ENCODE measurements at places on chromosomes 7 and 10.

- no peak for DNase-seq
Observed at GRCh38 chr7:130409712-130410072, 29.4 kb downstream of the CPA1 start.

DNA sequence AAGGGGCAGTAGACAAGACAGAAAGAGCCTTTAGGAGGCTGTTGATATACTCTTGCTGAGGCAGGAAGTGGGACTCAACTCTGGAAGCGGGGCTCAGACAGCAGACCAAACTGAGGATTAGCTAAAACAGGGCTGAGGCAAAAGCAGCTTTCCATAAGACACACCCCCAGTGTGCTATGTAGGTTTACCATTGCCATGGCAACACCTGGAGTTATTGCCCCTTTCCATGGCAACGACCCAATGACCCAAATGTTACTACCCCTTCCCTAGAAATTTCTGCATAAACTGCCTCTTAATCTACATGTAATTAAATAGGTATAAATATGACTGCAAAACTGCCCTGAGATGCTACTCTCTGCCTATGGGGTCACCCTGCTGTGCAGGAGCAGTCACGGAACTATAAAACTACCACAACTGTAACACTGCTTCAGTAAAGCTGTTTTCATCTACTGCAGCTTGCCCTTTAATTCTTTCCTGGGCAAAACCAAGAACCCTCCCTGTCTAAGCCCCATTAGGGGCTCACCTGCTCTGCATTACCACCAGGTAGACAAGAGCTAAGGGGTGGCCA is 348.4 kb upstream of the PODXL start:
- DNase-seq = no peak

DNA sequence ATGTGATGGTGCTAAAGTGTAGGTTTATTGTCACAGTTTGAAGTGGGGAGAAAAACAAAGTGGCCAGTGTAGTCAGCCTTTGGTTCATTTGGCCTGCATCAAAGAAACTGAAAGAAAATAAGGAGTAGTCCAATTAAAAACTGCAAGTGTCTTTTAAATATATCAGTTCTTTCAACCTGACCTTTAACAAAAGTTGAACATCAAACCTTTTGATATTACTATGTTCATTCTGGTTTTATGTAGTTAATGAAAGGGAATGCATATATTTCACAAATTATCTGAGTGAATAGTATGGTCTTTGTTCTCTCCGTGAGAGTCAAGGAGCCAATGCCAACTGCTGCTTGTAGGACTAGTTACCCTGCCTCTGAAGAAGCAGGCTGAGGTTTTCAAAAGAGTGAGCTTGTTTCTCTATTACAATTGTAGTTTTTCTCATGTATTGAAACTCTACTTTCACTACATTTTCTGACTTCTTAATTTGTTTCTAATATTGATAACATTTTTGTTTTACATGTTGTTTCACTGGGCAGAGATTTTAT is 1160.8 kb upstream of the LRRTM3 start:
- DNase-seq = no peak

- DNase-seq = no peak
Observed at GRCh38 chr10:23157691-23158369, 34.3 kb upstream of the PTF1A start.

GRCh38 chr10:112497347-112497950 is 50.4 kb downstream of the VTI1A start:
- DNase-seq = no peak

- no peak for DNase-seq
Observed at GRCh38 chr10:69745698-69746097, 56.0 kb upstream of the COL13A1 start.

DNA sequence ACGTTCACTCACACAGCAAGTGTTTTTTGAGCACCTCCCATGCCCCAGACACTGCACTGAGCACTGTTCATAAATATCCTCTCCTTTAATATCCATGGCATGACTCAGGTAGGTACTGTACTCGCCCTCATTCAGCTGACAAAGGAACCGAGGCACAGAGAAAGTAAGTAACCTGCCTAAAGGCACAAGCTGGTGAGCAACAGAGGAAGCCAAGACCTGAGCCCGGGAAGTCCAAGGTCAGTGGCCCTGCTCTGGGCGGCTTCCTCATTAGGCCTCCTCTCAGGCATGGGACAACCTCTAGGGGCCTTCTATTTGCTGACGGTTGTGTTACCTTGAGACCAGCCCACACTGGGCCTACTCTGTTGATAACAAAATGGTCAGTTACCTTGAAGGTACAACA is 45.1 kb upstream of the EZH2 start:
- DNase-seq = no peak

DNA sequence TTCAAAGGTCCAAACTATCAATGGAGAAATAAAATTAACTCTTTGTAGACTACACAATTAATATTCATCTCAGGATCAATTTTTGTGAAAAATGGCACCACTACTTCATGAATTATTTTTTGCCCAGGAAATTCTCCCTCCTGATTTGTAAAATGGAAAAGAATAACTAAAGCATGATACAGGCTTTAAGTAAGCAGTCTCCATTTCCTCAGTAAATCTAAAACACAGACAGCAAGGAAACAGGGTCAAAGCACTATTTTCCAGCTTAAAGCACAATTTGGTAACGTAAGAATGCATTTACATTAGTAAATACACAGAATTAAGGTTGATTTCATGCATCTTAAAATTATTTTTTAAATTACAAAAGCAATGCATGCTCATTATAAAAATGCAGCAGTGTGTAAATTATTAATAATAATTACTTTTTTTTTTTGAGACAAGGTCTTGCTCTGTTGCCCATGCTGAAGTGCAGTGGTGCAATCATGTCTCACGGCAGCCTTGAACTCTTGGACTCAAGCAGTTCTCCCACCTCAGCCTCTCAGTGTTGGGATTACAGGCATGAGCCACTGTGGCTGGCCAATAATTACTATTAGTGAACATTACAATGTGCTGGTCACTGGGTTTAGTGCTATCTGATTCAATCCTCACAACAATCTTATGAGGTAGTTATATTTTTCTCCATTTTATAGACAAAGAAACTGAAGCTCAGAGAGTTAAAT is 26.1 kb upstream of the VCL start:
- DNase-seq = no peak

- no peak for DNase-seq
Observed at GRCh38 chr7:124072603-124073309, 39.9 kb upstream of the TMEM229A start.

GRCh38 chr7:119935418-119936025 is 337.5 kb upstream of the KCND2 start:
- no peak for DNase-seq

GRCh38 chr7:150919160-150919559 is 59.0 kb downstream of the KCNH2 start:
- no peak for DNase-seq

GRCh38 chr10:1643161-1643907 is 94.0 kb downstream of the ADARB2 start:
- no peak for DNase-seq

DNA sequence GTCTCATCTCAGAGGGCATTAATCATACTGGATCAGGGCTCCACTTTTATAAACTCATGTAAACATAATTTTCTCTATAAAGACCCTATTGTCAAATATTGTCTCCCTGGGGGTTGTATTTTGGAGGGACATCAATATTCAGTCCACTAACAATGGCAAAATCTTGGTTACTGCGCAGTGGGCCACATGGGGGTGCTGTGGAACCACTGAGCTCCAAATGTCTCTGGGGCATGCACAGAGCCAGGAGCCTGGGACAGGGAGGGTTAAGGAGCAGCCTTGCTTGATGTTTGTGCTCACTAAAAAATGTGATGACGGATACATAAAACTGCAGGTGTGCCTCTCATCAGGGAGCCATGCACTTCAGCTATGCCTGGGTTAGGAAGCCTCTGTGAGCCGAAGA is 62.1 kb upstream of the PRSS58 start:
- DNase-seq = no peak

DNA sequence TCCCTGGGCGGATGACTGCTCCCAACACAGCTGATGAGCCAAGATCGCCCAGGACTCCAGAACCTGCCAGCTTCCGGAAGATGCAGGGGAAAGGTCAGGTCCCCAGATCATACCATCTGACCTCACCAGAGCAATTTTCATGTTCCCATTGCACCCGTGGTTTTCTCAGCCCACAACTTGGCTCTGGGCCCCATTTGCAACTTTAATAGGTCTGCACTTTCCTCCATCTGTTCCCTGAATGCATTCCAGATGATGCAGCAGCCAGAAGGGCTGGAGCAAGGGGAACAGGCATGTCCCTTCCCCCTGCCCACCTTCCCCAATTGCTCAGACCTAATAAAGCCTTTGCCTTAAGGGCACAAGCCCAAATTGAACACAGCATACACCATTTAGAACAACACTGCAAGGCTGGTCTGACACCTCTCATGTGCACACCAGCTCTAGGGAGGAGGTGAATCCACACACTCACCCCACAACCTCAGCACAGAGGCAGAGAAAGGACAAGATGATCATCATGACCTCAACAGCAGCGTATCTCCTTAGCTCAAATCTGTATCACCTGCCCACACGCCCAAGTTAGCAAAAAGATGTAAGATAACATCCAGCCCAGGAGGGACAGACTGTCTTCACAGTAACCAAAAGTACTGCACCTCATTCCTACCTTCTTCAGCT is 87.5 kb downstream of the PLXNA4 start:
- DNase-seq = no peak

GRCh38 chr10:350981-351501 is 215.8 kb downstream of the ZMYND11 start:
- DNase-seq = no peak

GRCh38 chr7:136585954-136586670 is 282.3 kb upstream of the CHRM2 start:
- DNase-seq = no peak

GRCh38 chr7:91436655-91437054 is 172.4 kb downstream of the FZD1 start:
- DNase-seq = no peak

GRCh38 chr7:1224086-1224716 is 8.5 kb upstream of the UNCX start:
- no peak for DNase-seq

DNA sequence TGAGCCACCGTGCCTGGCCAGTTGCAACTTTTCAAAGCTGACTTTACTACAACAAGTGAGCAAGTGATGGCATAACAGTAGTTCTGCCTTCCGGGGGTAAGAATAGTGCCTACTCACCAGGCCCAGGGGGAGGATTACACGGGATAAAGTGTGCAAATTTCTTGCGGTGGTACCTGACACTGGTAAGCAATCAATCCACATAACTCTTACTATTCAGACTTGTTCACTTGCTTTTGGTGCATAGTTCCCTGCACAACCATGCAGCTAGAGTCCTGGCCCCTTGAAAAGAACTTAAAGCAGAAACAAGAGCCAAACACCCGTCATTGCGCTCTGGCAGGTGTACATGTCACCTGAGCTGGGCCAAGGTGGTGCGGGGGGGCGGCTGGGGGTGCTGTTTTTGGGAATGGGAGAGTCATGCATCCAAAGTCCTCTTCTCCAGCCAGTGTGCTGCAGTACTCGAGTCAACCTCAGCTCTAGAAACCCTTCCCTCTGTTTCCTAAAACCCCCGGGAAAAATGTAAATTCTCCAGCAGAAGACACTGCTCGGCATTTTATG is 5.4 kb upstream of the COBL start:
- DNase-seq = no peak

DNA sequence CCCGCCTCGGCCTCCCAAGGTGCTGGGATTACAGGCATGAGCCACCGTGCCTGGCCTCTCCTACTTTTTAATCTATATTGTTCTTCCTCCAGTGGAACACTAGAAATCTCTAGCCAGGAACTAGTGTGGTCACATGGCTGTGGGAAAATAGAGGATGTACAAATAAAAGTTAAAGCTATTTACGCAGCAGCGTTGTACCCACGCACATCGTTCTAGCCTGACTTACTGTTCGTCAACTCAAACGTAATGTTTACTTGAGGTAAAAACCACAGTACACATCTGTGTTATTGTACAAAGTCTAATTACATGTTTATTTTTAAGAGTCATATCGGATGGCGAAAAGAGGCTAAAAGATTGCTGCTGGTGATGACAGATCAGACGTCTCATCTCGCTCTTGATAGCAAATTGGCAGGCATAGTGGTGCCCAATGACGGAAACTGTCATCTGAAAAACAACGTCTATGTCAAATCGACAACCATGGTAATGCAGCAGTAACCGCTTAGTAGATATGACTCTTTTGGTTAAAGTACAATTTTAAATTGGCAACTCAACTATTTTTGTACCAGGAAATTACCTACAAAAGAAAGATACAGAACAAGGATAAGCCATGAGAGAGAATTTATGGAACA is 50.8 kb downstream of the ITGB8 start:
- no peak for DNase-seq

DNA sequence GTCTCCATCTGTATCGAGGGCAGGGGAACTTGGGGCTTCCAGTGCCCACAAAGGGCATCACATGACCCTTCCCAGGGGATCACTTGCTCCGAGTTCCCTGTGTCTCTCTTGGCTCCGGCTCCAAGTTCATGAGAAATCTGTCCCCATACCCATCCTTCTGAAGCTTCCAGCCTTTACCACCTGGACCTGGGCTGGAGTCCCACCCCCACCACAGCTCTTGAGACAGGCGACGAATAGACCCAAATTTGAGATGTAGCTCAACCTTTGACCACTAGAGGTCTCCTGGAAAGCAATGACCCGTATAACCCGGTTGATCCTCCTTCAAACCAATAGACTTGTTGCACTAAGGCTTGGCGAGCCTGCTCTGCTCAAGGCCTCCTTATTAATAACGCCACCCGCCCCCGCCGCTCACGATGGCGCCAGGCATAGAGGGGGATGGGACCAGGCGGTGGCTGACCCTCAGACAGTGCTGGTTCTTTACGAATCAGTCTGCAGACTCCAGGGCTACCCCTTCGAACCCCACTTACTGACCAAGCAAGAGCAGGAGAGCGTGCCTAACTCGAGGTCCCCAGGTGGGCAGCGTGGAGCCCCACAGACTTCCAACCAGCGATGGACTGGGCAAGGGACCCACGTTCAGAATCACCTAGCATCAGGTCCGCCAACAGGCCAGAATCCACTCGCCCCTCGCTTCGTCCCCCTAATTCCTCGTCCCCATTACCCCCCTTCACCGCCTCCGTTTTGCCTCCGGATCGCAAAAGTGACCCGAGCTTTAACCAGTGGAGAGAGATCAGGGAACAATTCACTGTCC is 4.4 kb upstream of the ARID5B start:
- no peak for DNase-seq

DNA sequence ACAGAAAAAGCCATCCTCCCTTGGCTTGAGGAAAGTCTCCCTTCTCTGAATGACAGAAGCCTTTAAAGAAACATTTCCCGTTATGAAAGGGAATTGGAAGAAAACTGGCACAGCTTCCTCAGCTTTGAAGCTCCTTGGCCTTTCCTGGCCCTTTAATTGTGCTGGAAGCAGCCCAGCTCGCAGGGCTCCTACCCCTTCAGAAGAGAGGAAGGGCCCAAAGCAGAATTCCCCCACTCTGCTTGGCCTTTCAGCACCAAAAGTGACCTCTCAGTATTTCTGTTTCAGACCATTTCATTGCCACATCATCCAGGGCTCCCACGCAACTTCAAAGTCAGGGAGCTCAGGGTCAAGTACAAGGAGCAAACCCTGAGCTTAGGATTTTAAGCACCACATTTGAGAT is 4.2 kb downstream of the AFAP1L2 start:
- no peak for DNase-seq
